IMR-90 (cell line): ENCODE measurements at places on chromosomes 16 and 17.

DNA sequence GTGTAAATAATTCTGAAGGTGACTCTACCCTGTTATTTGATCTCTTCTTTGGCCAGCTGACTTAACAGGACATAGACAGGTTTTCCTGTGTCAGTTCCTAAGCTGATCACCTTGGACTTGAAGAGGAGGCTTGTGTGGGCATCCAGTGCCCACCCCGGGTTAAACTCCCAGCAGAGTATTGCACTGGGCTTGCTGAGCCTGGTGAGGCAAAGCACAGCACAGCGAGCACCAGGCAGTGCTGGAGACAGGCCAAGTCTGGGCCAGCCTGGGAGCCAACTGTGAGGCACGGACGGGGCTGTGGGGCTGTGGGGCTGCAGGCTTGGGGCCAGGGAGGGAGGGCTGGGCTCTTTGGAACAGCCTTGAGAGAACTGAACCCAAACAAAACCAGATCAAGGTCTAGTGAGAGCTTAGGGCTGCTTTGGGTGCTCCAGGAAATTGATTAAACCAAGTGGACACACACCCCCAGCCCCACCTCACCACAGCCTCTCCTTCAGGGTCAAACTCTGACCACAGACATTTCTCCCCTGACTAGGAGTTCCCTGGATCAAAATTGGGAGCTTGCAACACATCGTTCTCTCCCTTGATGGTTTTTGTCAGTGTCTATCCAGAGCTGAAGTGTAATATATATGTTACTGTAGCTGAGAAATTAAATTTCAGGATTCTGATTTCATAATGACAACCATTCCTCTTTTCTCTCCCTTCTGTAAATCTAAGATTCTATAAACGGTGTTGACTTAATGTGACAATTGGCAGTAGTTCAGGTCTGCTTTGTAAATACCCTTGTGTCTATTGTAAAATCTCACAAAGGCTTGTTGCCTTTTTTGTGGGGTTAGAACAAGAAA lies 5.1 kb downstream of the STH start:
- peak; percentile 5 for DNase-seq

GRCh38 chr16:85173981-85174751 lies 61.9 kb upstream of the CIBAR2 start:
- DNase-seq = peak; percentile 89

DNA sequence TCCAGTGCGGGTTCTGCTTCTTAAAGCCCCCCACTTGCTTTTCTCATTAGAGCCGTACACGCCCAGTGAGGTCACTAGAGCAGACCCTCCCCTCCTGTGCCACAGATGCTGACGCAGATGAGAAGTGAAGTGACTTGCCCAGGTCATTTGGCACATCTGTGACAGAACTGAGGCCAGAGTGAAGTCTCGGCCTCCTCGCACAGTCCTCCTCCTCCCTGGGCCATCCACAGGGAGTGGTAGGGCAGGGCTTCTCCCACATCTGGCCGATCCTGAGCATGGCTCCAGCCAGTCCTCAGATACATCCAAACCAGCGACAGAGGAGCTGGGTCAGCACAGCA lies 15.3 kb upstream of the TBX2 start:
- DNase-seq = no peak

DNA sequence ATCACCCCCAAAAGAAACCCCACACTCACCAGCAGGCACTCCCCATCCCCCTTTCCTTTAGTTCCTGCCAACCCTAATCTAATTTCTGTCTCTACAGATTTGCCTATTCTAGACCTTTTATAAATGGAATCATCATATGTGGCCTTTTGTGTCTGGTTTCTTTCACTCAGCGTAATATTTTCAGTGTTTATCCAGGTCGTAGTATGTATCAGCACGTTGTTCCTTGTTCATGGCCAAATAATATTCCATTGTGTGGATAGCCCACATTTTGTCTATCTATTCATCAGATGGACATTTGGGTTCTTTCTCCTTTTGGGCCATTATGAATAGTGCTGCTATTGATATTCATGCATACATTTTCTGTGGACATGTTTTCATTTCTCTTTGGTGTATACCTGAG lies 73.6 kb downstream of the OR1D5 start:
- DNase-seq = no peak

GRCh38 chr17:47203984-47204721 lies 5.0 kb upstream of the MYL4 start:
- DNase-seq = peak; percentile 64

DNA sequence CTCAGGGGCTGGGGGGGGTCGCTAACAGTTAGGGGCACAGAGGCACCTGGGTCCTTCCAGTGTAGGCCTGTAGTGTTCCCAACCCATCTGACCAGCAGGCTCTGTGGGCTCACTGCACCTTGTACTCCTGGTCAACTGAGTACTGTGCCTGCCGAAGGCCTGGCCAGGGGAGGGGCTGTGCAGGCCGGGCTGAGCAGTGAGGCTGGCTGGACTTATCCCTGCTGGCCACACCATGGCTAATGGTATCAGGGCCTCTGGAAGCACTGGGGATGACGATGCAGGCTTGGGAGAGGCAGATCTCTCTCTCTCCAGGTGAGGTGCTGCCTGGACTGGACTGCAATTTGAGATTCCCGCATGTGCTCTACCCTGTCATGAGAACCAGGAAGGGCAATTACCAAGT lies 58.9 kb upstream of the SDK2 start:
- DNase-seq = no peak

GRCh38 chr17:73272906-73273218 lies 11.2 kb upstream of the CPSF4L start:
- no peak for DNase-seq
